ENCODE measurements at places on chromosomes 5 and 9.

DNA sequence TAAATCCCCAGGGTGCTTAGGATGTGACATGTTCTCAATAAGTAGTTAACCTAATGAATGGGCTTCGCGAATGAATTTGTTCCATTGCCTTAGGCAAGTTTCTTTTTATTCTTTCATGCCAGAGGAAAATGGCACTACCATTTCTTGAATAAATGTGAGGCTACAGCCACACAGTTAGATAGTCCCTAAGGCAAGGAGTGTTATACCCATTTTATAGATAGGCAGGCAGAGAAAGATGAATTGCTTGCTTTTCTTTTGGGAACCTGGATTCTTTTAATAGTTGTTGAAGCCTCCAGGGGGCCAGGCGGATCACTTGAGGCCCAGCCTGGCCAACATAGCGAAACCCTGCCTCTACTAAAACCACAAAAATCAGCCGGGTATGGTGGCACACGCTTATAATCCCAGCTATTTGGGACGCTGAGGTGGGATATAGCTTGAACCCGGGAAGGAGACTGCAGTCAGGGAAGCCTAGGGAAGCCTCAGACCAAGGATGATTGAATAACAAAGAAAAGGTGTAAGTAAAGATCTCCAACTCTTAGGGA lies 943 bp downstream of the NOP16 start:
- no peak for DNase-seq

- DNase-seq: no peak
These were observed 1.3 kb upstream of the CARD19 start for GRCh38 chr9:93094658-93095204.

- peak; percentile 24 for DNase-seq
These were observed 5.0 kb upstream of the NSD1 start for GRCh38 chr5:177128551-177128981.

DNA sequence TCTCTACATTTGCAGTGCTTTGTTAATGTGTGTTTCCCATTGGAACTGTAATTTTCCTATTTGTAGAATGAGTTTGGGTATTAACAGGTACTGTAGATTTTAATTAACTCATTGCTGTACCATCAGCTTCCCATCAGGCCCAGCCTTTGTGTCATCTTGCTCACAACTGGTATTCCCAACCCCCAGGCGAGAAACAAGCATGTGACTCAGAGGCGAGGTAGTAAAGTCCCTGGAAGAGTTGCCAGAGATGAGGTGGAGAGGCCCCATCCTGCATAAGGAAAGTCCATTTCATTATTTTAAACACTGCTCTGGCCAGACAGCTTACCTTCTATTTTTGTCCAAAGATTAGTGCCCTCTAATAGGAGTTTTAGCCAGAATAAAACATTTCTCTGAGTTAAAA lies 29.9 kb downstream of the ADCY2 start:
- DNase-seq: no peak

- DNase-seq: peak; percentile 74
These were observed 10.4 kb downstream of the AMACR start for GRCh38 chr5:33997331-33997983.

DNA sequence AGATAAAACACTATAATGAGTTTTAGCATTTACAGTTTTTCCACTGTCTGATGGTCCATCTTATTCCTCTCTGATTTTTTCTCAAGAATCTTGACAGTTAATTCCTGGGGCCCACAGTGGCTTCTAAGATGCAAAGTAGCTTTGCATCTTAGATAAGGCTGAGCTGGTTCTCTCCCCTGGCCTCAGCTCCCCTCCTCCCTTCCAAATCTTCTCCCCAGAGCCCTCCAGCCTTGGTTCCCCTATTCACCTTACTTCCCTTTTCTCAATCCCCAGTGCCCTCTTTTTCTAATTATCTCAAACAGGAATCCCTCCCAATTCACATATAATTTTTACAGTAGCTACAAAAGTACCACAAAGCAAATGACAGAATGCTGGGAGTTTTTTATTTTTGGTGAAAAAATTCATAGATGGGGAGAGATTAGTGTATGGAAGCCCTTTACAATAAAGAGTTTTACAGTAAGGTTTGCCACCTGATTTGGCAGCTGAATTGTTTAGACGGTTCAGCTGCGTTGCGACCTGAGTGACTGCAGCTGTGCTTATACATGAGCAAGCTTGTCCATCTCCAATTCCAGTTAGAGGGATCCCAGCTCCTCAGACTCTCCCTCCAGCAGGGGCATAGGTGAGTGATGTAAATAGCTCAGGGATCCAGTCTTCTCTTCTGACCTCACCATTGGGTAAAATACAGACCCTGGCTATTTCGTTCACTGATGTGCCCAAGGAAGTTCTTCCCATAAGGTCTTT lies 51.4 kb upstream of the CKMT2 start:
- no peak for DNase-seq

GRCh38 chr9:95382433-95382832 lies 64.9 kb upstream of the FANCC start:
- peak; percentile 55 for DNase-seq

DNA sequence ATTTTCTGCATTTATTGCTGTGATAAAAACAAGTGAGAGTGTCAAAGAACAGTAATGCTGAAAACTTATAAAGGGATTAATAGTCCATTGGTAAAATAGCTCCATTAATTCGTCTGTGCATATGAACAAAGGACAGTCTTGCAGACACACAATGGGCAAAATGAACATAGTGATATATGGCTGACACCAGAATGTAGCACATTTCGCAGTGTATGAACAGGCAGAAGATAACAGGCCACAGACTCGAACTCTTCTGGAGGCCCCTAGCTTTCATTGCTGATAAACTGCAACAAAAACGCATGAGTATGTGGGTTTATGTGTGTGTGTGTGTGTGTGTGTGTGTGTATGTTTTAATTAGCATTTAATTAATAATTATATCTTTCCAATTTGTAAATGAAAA lies 354.8 kb downstream of the TAF11L14 start:
- DNase-seq: no peak

DNA sequence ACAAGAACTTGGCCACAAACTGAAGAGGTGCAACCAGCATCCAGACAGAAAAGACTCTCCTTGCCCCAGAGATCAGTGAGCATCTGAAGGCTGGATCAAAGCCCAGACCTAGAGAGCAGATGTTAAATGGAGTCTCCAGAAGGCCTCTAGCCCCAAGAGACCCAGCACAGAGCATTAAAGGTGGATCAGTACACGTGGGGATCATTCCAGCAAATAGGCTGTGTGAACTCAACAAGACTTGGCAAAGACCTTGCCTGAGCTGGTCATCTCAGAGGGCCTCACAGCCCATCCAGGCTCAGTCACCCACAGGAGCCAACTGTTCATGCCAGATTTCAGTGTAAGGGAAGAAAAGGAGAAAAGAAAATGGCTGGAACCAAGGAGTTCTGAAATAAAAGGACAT lies 214.0 kb downstream of the ENC1 start:
- DNase-seq: no peak

DNA sequence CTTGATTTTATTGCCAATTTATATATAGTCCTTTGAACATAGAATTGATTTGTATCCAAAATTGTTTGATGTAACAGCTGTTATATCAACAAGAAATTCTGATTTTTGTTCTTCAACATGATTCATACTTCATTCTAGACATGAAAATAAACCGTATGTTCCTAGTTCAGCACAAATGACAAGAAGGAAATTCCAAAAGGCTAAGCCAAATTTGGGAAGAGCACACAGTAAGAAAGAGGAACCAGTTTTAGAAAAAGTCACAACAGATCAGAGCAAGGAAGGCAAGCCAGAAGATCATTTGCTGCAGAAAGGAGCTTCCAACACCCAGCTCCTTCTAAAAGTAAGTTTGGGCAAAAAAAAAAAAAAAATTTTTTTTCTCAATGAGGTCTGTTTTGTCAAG lies 65.0 kb upstream of the MCCC2 start:
- DNase-seq: no peak

DNA sequence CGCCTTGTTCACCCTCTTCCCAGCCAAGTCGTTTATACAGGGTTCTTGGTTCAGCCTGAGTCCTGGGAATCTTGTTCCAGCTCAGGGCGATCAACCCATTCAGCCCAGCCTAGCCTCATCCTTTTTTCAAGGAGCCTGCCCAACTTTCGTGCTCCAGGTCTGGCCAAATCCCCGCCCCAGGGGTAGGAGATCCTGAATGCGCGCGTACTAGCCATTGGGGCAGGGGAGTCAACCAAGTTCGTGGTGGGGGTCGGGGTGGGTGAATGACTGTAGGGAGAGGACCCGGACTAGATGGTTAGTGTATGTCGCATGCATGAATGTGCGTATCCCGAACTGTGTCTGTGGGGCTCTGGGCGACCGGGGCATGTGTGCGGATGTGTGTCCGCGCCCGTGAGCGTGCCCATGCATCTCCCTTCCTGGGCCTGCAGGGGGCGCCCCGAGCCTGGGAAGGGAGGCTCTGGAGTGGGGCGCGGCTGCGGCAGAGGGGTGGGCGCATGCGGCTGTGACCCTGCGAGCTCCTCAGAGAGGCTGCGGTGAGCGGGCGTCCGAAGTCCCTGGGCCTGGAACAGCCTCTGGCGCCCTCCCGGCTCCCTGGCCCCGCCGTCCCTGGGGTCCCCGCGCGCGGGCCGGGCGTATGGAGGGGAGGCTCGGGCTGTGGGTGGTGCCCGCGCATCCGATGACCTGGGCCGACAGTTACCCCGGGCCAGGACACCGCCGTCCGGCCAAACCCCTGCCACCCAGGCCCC lies 8.7 kb downstream of the CCL21 start:
- peak; percentile 54 for DNase-seq

GRCh38 chr5:132477784-132478365 lies 12.7 kb downstream of the IRF1 start:
- no peak for DNase-seq

- DNase-seq: no peak
These were observed 51.3 kb upstream of the PRLR start for GRCh38 chr5:35281613-35282012.

DNA sequence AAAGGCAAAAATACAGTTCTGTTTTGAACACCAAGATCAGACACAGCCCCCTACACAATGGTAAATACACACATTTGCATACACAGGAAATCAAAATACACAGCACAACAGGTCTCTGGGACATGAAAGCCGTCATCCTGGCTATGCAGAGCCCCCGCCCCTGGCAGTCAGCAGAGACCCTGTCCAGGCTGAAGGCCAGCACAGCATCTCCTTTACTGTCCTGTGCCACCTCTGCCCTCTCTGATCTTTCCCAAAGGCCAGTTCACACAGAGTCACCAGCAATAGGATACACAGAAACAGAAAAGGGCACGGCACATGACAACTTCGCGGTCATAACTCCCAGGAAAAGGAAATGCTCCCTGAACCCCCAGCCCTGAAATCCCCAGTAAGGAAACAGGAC lies 34.2 kb upstream of the SMU1 start:
- DNase-seq: no peak

GRCh38 chr9:20984506-20984905 lies 46.9 kb downstream of the HACD4 start:
- DNase-seq: no peak

DNA sequence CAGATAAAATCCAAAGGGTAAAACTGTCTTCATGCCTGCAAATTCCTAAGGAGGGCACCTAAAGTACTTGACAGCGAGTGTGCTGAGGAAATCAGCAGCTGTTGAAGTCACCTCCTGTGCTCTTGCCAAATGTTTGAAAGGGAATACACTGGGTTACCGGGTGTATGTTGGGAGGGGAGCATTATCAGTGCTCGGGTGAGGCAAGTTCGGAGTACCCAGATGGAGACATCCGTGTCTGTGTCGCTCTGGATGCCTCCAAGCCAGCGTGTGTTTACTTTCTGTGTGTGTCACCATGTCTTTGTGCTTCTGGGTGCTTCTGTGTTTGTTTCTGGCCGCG lies 727 bp upstream of the ADRB2 start:
- no peak for DNase-seq

GRCh38 chr5:43042176-43042625 lies 2.1 kb upstream of the ANXA2R start:
- peak; percentile 78 for DNase-seq

DNA sequence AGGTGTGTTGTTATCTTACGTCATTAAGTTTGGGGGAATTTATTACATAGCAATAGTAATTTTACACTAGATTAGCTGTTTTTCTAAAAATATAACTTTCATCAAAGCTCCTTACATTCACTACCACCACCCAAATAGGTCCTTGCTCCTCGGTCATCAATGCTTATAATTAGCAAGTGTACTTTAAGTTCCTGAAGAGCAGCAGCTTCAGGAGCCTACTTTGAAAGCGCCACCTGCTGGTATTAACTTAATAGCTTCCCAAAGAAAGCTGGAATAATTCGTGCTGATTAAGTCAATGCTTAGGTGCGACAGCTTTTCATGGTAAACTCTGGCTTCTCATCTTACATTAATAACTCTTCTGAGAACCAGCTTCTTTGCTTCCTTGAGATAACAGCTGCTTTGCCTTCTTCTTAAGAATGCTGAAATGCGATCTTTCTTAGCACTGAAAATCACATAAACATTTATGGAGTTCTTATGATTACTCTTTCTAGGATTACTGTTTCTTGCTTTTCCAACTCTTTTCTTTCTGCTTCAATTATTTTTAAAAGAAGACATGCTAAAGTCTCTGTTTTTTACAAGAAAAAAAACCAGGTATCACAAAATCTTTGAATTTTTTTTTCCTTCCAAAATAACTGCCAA lies 10.0 kb upstream of the C5 start:
- DNase-seq: peak; percentile 46

DNA sequence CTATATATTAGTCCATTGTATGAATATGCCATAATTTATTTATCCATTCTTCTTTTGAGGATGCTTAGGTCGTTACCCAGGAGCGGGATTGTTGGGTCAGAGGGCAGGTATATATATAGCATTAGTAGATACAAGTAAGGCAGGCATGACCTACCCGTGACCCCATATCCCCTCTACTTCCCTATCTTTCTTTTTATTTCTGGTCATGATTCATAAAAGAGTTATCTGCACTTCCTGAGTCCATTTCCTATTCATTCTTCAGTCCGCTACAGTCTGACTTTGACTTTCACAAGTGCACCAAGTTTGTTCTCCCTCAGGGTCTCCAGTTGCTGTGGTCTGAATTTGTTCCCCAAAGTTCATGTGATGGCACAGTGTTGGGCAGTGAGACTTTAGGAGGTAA lies 6.9 kb downstream of the RHOBTB3 start:
- no peak for DNase-seq

GRCh38 chr5:67234671-67235176 lies 38.1 kb upstream of the CD180 start:
- DNase-seq: peak; percentile 67

DNA sequence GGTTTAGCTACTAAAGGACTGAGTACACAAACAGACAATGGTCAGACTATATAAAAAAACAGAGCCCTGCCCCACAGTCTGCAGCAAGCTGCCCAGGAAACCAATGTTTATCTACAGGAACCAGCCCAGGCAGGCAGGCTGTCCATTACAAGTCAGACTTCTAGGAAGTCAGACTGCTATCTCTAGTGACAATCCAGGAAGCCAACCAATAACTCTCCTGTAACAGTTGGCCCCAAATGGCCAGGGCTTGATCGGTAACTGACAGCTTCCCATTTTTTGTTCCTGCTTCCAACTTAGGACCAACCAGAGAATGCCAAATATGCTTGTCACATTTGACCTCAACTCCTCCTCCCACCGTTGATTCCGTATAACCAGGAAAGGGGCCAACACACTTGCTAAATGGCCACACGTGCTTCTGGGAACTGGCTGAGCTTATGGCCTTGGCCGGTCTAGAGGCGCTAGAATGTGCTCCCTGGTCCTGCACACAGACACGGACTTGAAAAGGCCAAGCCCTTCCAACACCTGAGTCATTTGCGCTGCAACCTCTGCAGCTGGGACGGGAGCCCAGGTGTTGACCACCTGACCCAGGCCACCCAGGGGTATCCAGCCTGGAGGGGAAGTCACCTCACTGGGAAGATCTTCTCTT lies 79.6 kb upstream of the CDK20 start:
- DNase-seq: no peak
